Fibroblast of the conjunctiva (primary cell): ENCODE measurements at places on chromosomes 2 and 18.

DNA sequence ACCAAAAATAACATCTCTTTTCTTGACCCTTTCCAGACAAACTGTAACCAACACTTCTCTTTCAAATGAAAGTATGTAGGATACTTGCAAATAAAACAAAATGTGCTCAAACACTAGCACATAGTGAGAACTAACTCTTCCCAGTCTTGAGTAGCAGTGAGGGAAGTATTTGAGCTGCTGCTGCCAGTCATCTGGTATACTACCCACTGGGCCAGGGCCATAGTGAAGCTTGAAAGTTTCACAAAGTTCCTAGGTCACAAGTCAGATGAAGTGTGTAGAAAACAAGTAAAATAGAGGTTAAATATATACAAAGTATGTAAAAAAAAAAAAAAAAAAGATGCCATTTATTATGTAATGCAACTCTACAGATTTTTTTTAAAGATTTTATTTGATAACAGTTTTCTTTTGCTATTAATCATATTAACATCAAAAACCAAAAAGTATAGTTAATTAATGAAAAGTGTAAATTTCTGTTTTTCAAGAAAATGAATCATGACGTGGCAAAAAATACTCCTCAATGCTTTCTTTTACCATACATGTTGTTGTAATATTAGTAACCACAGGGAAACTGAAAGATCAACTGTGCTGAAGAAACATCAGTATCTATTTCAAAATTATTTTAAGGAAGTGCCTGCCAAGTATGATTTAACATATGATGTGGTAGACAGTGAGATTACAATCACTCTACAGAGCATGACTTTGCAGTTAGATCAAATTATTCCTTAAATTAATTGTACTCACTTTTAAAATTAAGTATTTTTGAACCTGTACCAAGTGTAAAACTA lies 21.6 kb upstream of the TRIB2 start:
- no peak for DNase-seq

DNA sequence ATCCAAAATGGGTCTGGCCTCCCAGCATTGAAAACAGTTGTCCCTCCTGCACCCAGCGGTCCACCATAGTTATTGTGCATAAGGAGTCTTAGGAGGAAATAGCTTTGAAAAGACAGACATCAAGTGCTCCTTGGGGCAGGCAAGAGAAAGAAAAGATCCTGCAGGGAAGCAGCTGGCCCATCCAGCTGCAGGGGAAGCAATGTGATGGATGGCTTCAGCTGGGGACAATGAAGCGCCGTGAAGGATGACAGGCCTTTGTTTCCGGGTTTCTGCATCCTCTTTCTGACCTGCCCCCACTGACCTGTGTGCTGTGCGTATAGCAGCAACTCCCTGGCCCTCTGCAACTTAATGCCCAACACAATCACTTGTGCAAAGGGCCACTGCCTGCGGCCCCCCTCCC lies 142.9 kb upstream of the NCKAP5 start:
- no peak for DNase-seq

GRCh38 chr2:9967053-9967775 lies 15.7 kb downstream of the GRHL1 start:
- no peak for DNase-seq

GRCh38 chr2:42519624-42520023 lies 25.8 kb upstream of the KCNG3 start:
- no peak for DNase-seq

DNA sequence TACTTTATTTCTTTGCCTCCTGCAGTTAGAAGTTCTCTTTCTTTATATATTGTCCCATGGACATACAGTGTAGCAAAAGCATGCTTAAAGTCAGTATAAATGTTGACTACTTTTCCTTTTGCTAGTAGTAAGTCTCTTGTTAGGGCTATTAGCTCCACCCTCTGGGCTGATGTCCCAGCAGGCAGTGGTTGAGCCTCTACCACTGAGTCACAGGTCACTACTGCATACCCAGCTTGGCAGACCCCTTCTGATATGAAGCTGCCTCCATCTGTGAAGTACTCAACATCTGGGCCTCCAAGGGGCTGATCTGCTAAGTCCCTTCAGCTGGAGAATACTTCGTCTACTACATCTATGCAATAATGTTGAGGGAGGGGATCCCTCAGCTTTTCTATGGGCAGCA lies 61.0 kb upstream of the SLC35G4 start:
- no peak for DNase-seq

GRCh38 chr2:47064106-47064505 lies 91.0 kb downstream of the STPG4 start:
- DNase-seq: no peak

- no peak for DNase-seq
These were observed 28.9 kb downstream of the PTGR3 start for GRCh38 chr18:75179819-75180600.

- DNase-seq: no peak
These were observed 20.1 kb upstream of the NFATC1 start for GRCh38 chr18:79375441-79376154.

DNA sequence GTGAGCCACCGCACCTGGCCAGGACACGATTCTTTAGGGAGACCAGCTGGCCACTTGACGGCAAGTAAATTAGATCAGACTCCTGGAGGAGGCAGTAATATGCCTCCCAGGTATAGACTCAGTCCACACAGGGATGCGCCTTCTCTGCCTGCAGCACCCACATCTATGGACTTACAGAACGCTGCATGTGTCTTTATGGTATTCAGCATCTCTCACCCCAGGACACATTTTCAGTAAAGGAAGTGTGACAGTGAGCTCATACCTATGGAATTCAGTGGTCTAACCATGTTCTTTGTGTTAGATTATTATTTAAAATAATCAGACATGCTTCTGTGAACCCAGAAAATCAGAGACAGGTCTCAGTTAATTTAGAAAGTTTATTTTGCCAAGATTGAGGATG lies 5.9 kb upstream of the NARS1 start:
- DNase-seq: no peak

- no peak for DNase-seq
These were observed 874.9 kb downstream of the RNF144A start for GRCh38 chr2:7792031-7792651.

GRCh38 chr18:22753130-22753831 lies 179.8 kb upstream of the RBBP8 start:
- no peak for DNase-seq

- no peak for DNase-seq
These were observed 43.9 kb downstream of the PAX8 start for GRCh38 chr2:113234721-113235346.

GRCh38 chr2:109242654-109243331 lies 113.8 kb downstream of the SH3RF3 start:
- DNase-seq: peak; percentile 83
